ENCODE measurements at places on chromosomes 2 and 18.

- peak; percentile 58 for DNase-seq
Measured at GRCh38 chr18:28581521-28582071, 404.7 kb upstream of the CDH2 start.

GRCh38 chr2:84223191-84223590 lies 235.9 kb downstream of the SUCLG1 start:
- DNase-seq, result no peak

DNA sequence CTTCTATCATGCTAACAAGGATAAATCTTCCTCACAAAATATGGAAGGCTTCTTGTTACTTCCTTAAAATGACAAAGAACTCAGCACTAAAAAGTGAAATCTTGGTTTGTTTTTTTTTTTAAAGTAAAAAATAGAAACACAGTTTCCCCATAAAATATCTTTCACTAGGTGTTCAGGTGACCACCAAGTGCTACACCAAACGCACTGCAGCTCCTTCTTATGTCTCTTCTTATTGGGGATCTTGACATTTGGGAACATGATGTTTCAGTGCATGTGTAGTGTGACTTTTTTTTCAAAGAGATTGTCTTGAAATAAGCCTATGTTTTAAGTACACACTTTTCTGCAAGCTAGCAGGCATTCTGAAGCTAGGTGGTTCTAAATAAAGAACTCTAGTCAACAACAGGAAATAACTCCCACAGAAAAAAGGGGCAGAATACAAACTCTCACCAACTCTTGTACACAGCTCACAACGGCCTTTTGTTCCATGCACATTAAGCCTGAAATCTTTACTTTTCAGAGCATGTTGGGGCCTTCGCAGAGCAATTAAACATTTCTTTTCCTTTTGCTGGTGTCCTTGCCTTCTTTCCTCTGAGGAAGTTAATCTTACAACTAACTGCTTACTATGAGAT lies 13.2 kb upstream of the SERTAD2 start:
- DNase-seq, result no peak

DNA sequence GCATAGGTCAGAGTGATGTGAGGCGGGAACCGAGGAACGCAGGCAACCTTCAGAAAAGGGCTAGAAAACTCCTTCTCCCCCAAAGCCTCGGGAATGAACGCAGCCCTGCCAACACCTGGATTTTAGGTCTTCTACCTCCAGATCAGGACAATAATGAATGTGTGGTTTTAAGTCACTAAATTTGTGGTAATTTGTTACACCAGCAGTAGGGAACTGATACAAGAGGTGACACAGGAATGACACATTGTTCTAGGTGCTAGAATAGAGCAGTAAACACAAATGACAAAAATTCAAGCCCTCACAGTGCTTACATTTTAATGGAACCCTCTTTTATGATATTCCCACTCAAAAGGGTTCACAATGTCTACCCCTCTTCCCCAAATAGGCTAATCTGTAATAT lies 39.2 kb upstream of the EML4 start:
- DNase-seq, result no peak

GRCh38 chr18:75041586-75041985 lies 167.4 kb downstream of the PTGR3 start:
- DNase-seq, result no peak

DNA sequence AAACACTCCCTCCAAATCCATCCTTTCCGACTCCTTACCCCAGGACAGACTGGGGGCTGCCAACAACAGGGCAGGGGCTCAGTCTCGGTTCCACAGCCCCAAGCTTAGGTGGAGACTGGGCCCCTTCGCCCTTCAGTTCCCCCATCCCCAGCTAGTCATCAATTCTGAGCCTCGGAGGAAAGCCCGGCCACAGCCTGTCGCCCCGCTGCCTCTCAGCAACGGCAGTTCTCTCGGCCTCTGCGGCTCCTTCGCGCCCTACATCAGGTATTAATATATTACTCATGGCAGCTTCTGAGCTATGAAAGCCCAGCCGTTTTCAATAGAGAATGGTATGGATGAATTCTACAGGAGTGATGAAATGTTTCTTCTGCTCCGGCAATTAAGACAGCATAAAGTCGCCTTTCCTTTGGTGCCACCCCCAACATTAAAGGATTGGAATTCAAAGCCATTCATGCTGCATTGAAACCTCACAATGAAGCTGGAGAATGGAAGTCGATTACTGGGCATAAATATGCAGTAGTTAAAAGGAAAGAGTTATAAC lies 2.8 kb downstream of the HDAC4 start:
- DNase-seq, result no peak

DNA sequence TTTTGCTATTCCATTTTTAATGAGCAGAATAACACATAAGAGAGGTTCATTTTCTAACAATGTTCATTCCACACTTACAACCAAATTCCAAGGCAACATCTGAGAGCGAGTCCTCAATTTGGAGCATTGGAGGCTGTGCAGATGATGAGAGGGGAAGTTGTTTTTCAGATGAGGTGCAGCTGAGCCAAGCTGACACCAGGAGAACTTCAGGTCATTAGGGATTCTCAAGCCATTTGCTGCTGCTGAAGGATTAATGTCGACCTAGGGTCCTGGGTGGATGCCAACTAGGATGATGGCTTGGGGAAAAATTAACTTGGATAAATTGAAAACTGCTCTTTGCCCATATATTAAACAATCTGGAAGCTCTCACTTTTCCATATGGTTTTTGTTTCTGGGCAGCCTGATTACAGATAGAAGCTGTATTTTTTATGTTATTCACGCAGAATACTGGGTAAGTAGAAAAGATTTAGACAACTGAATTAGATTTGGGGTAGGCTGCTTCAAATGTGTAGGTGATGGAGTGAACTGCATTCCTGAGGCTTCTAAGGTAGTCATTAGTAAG lies 206.4 kb upstream of the SLC39A10 start:
- DNase-seq, result no peak

DNA sequence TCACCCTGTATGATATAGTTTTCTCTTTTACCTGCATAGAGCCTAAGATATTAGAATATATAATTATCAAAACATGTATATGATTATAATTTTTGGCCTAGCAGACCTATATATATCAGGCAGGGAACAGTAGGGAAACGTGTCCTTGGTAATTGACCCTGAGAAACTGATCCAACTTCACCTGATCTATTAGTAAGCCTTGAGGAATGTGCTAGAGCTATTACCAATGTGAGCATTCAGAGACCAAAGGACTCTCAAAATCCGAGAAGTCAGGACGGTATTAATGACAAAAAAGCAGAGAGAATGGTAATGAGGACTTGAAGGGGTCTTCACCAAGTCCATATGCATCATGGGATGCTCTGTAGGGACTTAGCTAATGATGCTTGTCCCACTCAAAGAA lies 571.9 kb downstream of the CPS1 start:
- DNase-seq, result no peak

GRCh38 chr2:1606421-1607235 lies 137.7 kb downstream of the PXDN start:
- DNase-seq, result no peak

DNA sequence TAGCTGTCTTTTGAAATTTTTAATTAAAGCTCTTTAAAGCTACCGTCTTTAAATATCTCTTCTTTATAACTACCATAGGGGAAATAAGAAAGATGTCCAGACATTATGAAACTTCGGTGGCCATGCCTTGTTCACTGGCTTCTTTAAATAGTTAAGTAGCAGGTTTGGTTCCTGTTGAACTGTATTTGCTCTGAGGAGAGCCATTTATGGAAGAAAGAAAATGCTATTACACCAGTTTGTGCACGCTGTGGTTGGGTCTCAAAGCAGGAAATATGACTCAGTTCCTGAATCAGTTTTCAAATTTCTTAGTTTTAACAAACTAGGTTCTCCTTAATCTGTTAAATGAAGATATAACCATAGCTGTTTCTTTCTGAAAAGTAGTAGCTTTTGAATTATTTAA lies 12.2 kb downstream of the ARPC2 start:
- no peak for DNase-seq

- DNase-seq, result no peak
Measured at GRCh38 chr18:26545335-26546123, 2.8 kb downstream of the KCTD1 start.

DNA sequence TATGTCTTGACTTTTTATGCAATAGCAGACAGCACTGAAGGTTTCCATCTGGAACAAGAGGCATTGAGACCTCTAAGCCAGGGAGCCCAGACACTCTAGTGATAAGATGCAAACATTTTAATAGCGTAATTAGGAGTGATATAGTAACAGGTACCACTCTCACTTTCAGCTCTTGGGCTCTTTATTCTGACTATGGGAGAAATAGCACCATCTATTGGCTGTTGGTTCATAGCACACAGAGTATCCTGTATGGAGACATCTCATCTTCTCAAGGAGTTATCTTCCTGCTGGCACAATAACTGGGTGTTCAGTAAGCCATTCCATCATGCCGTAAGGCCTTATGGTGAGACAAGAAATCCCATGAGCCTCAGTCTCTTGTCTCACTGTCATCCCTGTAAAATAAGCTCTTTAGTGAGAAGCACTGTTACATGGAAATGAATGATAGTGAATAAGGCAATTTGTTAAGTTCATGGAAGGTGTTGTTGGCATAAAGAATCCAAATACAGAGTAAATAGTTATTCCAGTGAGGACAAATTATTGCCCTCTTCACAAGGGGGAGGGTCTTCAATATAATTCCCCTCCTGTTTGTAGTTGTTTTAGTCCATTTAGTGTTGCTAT lies 48.3 kb downstream of the THUMPD2 start:
- DNase-seq, result peak; percentile 9

DNA sequence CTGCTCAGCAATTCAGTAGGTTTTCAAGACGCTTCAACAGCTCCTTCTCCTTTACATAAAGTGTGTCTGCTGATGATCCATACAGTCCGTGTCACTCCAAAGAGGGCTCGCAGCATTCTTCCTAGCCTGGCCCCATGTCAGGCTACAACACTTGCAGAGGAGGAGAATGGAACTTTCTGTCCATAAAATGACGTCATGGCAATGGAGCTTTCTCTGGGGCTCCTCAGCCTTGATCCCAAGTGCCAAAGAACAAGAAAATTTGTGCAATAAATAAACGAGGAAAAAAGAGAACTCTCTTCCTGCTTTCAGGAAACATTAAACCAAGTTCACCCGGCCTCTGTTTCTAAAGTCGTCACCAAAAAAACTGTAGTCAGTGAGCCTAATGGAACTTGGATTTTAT lies 199.5 kb upstream of the MEIS1 start:
- no peak for DNase-seq

DNA sequence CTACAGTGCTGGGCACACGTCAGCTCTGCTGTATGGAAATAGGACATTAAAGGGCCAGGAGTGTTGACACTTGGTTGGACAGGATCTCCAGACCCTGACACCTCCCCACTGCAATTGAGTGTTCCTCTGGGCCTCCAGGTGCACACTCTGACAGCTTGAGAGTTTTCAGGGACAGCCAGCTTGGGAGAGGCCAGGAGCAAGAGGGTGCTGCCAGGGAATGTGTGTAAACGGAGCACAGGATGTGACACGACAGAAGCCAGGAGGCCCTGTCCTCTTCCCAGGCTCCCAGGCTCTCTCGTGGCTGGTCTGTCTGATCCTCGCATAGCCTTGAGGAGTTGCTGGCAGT lies 318.1 kb upstream of the HS6ST1 start:
- no peak for DNase-seq

DNA sequence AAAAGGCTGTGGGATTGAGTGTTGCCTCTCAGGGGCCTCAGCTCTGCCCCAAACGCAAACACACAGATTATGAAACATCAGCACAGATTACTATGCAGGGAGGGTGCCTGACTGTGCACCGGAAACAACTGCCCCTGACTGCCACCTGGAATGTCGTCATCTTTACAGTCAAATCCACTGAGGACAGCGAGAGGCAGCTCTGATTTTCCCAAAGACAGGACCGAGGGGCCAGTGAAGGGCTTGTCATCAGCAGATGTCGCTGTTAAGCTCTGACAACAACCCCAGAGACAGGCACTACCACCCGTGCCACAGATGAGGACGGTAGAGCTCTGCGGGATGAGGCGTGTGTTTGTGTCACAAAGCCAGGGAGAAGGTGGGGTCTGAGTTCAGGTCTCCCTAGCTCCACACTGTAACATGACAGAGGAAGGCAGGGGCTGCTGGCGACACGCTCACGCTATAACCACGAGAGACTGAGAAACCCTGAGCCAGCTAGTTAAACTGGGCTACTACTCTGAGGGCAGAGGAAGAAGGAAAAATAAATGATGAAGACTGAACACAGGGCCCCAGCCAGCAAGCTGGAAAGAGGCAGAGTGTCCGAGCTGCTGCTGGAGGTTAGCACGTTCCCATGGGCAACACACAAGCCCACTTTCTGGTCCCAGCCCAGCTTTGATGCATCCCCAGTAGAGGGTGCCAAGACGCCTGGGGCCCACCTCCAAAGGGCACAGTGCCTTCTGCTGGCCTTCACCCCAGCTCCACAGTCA lies 47.0 kb downstream of the PARD6G start:
- peak; percentile 43 for DNase-seq

GRCh38 chr18:42742474-42742873 lies 373.0 kb downstream of the RIT2 start:
- no peak for DNase-seq

GRCh38 chr2:209591021-209591420 lies 167.2 kb downstream of the MAP2 start:
- DNase-seq, result no peak

GRCh38 chr2:190679813-190680591 lies 31.1 kb downstream of the NAB1 start:
- peak; percentile 3 for DNase-seq

GRCh38 chr2:157107460-157107859 lies 150.0 kb upstream of the GALNT5 start:
- no peak for DNase-seq

GRCh38 chr2:128639120-128639477 lies 320.4 kb upstream of the HS6ST1 start:
- DNase-seq, result no peak

- no peak for DNase-seq
Measured at GRCh38 chr2:150572961-150573395, 85.5 kb upstream of the RND3 start.

GRCh38 chr2:181573140-181573736 lies 83.7 kb downstream of the CERKL start:
- no peak for DNase-seq

DNA sequence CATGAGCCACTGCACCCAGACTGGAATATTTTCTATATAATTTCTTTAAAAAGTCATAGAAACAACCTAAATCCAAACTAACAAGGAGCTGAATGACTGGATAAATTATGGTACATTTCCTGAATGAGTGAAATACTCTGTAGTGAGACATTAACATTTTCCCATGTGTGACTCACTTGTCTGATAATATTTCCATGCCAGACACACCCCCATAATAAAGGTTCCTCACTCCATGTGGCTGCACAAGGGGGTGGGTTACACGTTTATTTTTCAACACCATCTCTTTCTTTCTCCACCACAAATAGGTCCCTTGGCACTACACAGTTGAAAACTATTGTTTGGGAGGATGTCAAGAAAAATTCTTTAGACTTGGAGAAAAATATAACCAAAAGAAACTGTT lies 266.3 kb upstream of the LYPD1 start:
- DNase-seq, result no peak

DNA sequence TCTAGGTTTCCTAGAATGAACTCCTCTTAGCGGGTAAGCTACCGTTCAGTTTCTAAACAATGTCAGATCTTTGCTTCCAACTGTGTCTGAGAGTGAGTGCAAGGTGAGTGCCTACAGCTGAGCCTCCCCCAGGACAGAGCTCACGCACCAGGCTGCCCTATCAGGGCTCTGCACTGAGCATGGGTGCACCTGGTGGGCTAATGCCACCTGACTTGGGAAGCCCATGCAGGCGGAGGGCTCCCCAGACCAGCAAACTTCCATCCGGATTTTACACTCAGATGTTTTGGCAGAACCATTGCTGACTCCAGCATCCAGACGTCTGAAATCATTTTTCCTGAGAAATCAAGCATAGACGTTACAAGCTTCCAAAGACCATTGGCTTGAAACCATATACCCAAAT lies 16.1 kb upstream of the MLPH start:
- DNase-seq, result no peak

GRCh38 chr2:25561136-25561850 lies 112.1 kb downstream of the DTNB start:
- DNase-seq, result no peak
